GM23338 (cell line): ENCODE measurements at places on chromosomes 1 and 21.

DNA sequence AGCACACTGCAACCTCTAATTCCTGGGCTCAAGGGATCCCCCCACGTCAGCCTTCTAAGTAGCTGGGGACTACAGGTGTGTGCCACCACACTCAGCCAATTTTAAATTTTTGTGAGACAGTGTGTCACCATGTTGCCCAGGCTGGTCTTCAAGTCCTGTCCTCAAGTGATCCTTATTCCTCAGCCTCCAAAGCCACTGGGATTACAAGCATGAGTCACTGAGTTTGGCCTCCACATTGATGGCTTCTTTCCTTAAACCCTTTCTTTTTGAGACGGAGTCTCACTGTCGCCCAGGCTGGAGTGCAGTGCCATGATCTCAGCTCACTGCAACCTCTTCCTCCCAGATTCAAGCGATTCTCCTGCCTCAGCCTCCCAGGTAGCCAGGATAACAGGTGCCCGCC is 7.6 kb downstream of the KPNA6 start:
- DNase-seq = no peak

GRCh38 chr1:34833711-34834110 is 25.8 kb downstream of the SMIM12 start:
- no peak for DNase-seq

DNA sequence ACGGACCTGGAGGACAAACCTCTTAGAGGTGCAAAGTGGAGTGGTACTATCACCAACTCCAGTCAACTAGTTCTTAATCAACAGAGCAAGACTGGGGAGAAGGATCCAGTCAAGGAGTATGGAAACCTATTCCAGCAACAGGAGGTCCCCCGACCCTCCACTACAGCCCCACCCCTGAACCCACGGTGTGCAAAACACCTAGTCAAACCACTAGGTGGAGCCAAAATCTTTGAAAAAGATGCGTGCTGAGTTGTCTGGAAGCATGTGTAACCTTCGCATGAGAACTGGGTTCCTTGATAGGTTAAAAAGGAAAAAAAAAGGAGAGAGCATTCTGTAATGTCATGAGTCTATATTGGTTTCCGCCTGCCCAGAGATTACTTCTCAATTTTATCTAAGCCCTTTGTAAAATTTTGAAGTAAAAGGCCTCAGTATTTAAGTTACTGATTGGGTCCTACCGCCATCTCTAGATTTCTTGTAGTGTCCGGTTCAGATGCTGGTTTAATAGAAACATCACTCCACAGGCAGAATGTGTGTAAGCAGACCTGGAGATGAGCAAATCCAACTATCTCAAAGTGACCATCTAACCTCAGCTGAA is 81.9 kb upstream of the HAO2 start:
- DNase-seq = peak; percentile 90

- no peak for DNase-seq
Measured at GRCh38 chr21:16580661-16581060, 850.9 kb downstream of the USP25 start.

DNA sequence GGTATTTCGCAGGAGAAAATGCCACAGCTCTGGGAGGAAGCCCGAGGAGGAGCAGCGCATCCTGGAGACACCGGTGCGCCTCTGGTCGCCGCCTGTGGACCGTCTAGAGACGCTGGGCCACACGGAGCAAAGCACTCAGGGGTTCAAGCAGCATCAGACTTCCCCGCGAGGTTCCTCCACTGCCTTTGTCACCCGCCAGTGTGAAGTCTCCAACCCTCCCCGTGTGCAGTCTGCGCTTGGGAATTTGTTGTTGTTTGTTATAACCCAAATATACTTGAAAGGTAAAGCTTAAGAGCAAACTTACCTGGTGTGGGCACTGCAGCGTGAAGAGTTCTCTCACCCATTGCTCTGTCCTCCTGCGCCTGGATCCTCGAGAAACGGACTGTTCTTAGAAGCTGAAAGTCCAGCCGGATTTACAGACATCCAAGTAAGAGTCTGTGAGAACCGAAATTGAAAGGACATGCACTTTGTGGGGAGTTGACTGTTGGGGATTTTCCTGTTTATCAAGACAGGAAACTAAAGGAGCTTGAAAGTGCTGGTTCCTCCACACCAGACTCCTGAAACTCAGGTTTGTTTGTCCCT is at the start of gene GBP4:
TSS of gene GBP4 (minus strand) at position 452 of the 582 bp plus-strand sequence. CDS start at position 344, 108 bp downstream.
- DNase-seq = peak; percentile 46

GRCh38 chr1:203122159-203122558 is 5.4 kb upstream of the ADORA1 start:
- no peak for DNase-seq

DNA sequence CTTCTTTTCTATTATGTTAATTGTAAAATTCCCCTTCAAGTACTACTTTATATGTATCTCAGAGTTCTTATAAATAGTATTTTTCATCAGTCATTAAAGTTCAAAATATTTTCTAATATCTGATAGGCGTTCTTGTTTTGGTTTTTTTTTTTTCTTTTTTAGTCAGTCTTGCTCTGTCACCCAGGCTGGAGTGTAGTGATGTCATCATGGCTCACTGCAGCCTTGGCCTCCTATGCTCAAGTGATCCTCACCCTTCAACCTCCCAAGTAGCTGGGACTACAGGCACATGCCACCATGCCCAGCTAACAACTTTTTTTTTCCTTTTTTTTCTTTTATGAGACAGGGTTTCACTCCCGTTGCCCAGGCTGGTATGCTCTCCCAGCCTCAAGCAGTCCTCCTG is 27.3 kb downstream of the AGMAT start:
- DNase-seq = no peak

GRCh38 chr1:20483833-20484518 is 2.0 kb downstream of the CAMK2N1 start:
- DNase-seq = peak; percentile 69

- no peak for DNase-seq
Measured at GRCh38 chr1:72827278-72827677, 544.9 kb upstream of the NEGR1 start.

- no peak for DNase-seq
Measured at GRCh38 chr21:35737899-35738346, 322.4 kb downstream of the SETD4 start.

DNA sequence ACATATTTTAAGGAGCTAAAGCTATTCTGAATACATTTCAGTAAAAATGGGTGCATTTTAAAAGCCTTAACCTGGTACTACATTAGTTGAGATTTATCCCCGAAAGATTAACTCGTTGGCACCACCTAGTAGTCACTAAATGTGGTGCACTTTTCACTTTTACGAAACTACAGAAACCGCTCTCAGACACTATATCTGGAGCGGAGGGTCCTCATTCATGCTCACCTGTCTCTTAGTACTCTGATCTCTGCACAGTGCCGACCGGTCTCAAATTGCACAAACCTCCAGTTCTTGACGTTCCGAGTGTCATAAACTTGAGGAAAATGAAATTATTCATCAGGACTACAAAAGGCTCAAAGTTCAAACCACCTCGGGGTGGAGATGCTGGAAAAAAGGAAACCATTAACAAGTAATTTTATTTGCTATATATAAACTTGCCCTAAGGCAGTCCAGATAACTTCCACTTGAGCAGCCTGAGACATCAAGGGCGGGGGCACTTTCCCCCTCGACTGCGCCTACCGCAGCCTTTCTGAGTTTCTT is 722 bp downstream of the LZIC start:
- peak; percentile 79 for DNase-seq

- no peak for DNase-seq
Measured at GRCh38 chr1:151887028-151887427, 22.3 kb downstream of the THEM4 start.

GRCh38 chr1:232471250-232471649 is 158.7 kb downstream of the SIPA1L2 start:
- no peak for DNase-seq

DNA sequence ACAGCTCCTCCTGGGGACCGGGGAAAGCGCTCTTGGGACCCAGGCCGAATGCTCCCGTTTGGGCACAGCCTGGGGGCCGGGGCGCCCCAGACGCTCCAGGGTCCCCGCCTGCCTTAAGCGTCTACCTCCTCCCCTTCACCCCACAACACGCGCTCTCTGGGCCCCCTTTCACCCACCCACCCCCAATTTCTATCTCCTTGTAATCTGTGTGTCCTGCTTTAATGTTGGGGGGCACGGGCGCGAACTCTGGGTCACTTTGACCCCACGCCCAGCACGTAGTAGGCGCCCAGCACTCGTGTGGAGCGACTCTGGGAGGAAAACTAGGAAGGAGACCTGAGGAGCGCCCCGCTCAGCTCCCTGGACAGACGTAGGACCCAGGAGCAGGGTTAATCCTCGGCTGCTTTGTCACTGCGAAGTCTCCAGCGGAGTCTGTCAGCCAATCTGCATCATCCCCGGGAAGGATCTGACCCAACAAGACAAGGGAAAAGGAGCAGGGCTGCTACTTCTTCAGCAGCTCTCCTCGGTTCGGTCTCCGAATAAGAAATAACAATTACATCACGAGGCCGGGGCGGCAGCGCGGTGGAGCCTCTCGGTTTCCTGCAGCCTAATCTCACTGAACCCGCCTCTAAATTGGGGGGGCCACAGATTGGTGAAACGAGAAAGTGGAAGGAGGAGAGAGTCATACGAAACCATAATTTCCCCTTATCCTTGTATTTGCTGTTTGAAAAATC is 757 bp upstream of the NRIP1 start:
- DNase-seq = peak; percentile 79

GRCh38 chr1:170967042-170967910 is 31.9 kb downstream of the MROH9 start:
- peak; percentile 78 for DNase-seq

DNA sequence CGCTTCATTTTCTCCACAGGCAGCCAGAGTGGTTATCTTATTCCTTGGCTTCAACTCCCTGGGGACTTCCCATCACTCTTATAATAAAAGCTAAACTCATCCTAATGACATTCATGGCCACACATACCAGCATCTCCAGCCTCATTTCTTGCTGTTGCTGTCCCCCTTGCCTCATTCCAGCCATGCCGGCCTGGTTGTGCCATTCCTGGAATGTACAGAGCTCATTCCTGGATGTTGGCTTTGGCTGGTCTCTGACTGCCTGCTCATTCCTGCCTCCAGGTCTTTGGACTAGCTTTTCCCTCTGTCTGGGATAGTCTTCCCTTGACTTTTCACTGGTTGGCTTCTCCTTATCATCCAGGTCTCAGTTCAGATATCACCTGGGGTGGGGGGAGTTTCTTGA is 2.4 kb upstream of the PEF1 start:
- DNase-seq = no peak

GRCh38 chr1:48761986-48762385 is 14.7 kb downstream of the BEND5 start:
- no peak for DNase-seq

- peak; percentile 83 for DNase-seq
Measured at GRCh38 chr1:27403065-27403726, 10.8 kb downstream of the GPR3 start.

- peak; percentile 26 for DNase-seq
Measured at GRCh38 chr1:166808952-166809351, 30.3 kb upstream of the POGK start.

DNA sequence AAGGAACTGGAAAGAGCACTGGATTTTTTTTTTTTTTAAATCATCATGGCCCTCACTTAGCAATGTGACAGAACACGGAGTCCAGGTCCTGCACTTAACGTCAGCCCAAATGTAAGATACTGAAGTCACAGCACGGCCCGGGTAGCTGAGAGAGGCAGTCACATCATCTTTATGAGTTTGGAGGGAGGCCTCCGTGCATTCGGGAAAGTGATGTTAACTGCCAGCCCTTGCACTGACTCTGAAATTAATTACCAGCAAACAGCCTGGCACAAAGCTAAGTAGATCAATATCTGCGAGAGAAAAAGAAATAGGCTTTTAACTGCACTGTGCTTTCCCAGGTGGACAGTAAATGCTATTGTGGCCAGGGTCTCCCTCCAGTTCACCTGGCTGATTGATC is 109.5 kb upstream of the ADAR start:
- no peak for DNase-seq

- DNase-seq = peak; percentile 51
Measured at GRCh38 chr1:48710318-48710717, 66.4 kb downstream of the BEND5 start.

DNA sequence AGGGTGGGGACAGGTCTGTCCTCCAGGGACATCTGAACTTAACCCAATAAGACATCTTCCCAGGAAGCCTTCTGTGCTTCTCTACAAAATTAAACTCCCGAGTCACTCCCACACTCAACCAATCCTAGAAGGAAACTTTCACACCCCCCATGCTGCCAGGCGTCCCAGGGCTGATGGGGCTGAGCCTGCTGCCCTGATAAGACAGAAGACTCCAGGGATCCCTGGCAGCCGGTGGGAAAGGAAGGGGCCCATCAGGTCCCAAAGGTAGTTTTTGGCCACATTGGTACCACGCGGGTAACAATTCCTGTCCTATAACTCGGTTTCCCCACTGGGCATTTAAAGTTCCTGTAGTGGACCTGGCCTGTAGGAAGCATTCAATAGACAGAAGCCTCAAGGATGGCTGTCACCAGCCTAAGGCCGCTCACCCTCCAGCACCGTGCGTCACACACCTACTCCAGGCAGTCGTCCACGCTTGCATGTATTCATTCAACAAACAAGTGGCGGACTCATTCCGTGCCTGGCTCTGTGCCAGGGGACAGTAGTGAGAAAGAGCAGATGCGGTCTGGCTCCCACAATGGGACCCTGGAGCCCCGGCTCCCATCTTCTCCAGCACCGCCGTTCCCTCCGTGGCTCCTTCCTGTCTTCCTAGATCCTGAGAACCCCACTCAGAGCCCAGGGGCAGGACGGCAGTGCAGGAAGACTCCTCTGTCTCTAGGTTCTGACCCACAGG is 465.2 kb downstream of the NPHP4 start:
- no peak for DNase-seq

- DNase-seq = no peak
Measured at GRCh38 chr1:90558754-90559378, 158.2 kb downstream of the BARHL2 start.

DNA sequence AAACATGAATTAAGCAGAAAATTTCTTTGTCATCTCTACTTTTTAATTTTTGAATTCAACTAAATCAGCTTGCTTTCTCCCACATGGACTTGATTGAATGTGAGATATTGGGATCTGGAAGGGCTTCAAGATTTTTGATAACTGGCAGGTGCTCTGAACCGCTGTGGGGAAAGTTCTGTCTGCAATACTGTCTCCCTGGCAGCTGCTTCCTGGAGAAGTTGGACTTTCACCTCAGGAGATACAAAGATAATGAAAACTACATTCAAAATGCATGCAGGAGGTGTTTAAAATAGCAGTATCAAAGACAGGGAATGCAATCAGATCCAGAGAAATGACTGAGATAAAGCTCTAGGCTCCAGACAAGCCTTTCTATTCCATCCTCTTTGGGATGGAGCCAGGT is 338.3 kb downstream of the NEGR1 start:
- DNase-seq = no peak

GRCh38 chr1:167483790-167484189 is 34.5 kb downstream of the CD247 start:
- DNase-seq = no peak

DNA sequence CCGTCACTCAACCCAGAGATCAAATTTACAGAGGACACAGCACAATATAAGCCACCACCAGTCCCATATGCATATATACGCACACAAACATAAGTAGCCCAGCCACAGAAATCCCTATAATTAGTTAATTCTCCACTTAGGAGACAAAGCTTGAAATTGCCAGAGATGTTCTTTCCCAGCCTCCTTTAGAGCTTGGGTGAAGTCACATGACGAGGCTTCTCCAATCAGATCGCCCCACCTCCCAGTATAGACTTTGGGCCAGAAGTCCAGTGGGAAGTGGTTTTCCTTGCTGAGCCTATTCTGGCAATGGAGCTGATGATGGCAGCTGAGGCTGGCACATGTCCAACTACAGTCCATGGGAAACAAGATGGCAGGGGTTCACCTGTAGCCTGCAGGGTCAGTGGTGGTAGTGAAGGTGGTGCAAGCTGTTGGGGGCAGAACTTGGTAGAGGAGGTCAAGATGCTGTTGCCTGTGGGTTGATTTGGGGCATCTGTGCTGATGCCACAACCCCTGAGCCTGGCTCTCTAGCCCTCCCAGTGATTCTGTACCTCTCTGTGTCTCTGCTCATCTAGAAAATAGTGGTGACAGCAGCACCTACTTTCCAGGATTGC is 535.9 kb downstream of the MATN1 start:
- no peak for DNase-seq
